ENCODE measurements at places on chromosomes 4 and X. TPM values are rescaled to one million over a fixed set of nuclear protein-coding genes. Genes with fewer than 3 reads are reported as not detected.

Gene CENPVL3
- not detected for total RNA-seq

Gene PHKA1
- total RNA-seq = 3.3 TPM

Gene UFSP2
- total RNA-seq = 43.9 TPM

Gene NALF2
- total RNA-seq = not detected

Gene NR0B1
- total RNA-seq = not detected

Gene CDX4
- total RNA-seq = not detected

Gene SH3D19
- total RNA-seq = 27.2 TPM

Gene SMARCAD1
- 45.3 TPM for total RNA-seq

Gene ATOH1
- total RNA-seq = not detected

Gene GPR173
- total RNA-seq = 1.1 TPM
